ENCODE measurements at places on chromosomes 1 and 21. TPM values are rescaled to one million over a fixed set of nuclear protein-coding genes. Genes with fewer than 3 reads are reported as not detected.

ECE1 gene
- total RNA-seq, result 496 TPM

MATN1 gene
- not detected for total RNA-seq

ESPN gene
- total RNA-seq, result 2.2 TPM

GJA9 gene
- not detected for total RNA-seq

ACBD6 gene
- 52.8 TPM for total RNA-seq

FAM72B gene
- total RNA-seq, result 4.3 TPM

LENEP gene
- 0.88 TPM for total RNA-seq

Data from endothelial cell of umbilical vein (primary cell).